Suppressor macrophage treated with lipopolysaccharide for 1 hour (primary cell): ENCODE measurements at places on chromosomes 6 and 20.

DNA sequence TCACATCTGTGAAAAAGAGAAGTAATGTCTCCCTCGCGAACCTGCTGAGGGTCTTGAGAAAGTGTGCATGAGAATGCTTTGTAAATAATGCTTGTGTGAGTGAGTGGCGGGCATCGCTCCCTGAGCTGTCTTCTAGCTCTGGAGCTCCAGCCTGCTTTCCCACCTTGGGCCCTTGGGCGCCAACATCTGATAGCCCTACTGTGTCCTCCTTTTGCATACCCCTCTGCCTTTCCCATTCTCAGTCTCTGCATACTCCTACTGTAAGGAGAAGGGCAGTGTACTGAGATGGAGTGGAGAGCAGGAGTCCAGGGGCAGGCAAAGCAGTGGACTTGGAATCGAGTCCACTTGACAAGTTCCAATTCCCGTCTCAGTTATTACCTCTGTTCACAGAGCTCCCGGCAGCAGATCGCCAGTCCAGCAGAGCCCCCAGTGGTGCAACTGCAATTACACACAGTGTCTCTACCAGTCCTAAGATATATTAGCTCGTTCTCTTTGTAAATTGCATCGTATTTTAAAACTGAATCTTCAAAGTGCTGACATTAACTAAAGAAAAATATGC, 847 bp upstream of the NCR2 start:
- no peak for DNase-seq

- DNase-seq: no peak
Observed at GRCh38 chr6:170452767-170453545, 100.2 kb downstream of the PSMB1 start.

DNA sequence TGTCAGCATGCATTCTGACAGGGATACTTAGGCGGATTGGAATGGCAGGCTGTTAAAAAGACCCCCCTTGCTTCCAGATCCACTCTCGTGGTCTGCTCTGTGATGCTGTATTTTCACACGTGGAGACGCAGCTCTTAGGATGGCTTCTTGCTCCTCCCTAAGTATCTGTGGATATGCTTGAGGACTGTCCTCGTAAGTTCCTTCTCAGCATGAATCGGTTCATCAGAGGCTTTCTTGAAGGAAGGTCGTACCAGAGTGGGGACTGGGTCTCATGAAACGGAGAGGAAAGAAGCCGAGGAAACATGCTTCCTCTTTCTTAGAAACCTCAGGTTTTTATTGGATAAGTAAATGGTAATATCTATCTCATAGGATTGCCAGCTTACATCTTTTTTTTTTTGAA, 220.4 kb downstream of the FARS2 start:
- DNase-seq: no peak

DNA sequence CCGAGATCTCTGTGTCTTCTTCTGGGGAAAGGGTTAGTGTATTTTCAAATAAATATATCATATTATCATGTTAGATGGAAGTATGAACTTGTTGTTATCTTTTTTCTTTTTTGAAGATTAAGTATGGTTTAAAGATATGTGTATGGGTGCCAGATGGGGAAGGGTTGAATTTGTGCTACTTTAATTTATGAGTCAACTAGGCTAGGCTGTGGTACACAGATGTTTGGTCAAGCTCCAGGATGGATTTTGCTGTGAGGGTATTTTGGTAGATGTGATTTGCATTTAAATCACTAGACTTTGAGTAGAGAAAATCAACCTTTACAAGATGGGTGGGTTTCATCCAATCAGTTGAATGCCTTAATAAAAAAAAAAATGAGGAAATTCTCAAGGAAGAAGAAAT, 886.6 kb upstream of the ADGRB3 start:
- DNase-seq: no peak

DNA sequence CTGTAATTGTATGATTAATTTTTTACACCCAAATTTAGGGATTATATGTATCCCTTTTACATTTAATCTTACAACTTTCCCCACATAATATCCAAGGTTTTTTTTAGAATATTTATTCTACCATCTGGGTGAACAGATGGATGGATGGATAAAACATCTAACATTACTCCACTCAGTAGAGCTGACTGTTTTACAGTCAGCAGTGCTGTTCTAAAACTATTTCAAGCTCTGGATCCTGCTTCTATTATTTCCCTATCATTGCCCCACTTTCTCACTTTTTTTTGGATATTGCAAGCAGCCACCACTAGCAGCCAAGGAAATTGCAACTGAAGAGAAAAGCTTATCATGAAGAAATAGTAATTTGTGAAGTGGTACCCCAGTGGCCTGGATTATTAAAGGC, 173.7 kb downstream of the ARHGAP18 start:
- DNase-seq: no peak

DNA sequence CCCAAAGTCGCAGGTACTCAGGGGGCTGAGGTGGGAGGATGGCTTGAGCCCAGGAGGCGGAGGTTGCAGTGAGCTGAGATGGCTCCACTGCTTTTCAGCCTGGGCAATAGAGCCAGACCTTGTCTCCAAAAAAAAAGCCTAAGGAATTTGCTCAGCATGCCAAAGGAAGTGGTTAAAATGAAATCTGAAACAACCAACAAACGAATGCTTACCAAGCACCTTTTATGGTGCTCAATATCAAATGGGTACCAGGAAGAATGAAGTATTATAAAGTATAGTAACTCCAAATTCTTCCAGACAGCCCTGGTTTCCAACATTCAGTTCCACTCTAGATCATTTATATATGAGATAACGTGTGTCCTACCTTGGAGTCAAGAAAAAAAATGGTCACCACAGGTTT, 14.0 kb downstream of the GMDS start:
- DNase-seq: no peak

GRCh38 chr6:36285797-36286196, 15.9 kb downstream of the PNPLA1 start:
- no peak for DNase-seq

DNA sequence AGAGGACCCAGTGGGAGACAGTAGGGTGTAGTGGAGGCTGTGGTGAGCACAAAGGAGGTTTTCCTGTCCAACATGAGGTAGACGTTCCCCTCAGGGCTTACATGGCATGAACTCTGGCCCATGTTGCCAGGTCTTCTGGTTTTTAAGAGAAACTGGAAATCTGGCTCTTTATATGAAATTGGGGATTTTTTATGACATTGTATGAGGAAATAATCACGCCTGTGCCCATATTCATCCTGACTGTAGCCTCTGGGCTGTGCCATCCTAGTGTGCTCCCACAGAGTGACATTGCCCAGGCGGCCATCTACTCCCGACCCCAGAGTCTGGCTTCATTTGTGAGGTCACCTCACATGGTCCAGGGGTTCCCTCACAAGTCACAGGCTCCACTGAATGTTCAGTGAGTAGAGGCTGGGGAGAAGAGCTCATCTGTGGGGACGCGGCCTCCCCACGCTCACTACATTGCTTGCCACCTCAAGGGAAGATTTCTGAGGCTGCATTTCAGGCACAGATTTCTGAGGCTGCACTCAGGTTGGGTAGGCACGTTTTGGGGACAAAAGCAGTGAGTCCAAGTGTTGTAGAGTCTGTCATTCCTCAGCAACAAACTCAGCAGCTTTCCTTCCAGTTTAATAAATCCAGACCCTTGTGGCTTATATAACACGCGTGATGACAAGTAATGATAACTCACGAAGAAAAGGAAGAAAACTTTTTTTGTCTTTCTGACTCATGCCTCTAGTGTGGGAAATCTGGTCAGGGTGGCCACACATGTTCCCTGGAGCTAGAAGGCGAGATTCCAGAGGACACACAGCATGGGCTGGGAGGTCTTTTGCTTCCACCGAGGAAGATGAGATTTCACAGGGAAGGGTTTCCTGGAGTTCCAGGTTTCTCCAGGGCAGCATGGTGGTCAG, 41.7 kb downstream of the SLC24A3 start:
- peak; percentile 54 for DNase-seq

GRCh38 chr6:163062790-163063189, 335.0 kb downstream of the PACRG start:
- no peak for DNase-seq

GRCh38 chr20:58366866-58367265, 22.2 kb upstream of the VAPB start:
- DNase-seq: no peak
